Stromal cell of bone marrow (primary cell): ENCODE measurements at places on chromosomes 11 and 22.

GRCh38 chr22:24894998-24895397 lies 51.5 kb downstream of the LHFPL7 start:
- peak; percentile 57 for DNase-seq

GRCh38 chr22:31723723-31724122 lies 26.2 kb downstream of the PRR14L start:
- no peak for DNase-seq

GRCh38 chr11:123308077-123308476 lies 113.0 kb upstream of the CLMP start:
- DNase-seq: peak; percentile 68

DNA sequence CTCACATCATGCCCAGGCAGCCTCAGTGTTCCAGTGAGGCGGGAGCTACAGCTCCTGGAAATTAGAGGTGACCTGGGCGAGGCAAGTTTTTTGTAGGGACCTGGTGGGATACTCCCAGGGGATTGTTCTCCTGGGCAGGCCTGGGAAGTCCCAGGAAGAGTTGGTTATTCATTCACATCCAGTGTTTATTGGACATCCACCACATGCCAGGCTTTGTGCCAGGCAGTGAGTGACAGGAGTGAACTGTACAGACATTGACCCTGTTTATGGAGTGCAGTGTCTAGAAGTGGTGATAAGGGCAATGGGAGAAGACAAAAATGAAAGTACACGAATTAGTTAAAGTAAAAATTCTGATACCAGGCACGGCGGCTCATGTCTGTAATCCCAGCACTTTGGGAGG lies 29.4 kb downstream of the YWHAH start:
- no peak for DNase-seq

DNA sequence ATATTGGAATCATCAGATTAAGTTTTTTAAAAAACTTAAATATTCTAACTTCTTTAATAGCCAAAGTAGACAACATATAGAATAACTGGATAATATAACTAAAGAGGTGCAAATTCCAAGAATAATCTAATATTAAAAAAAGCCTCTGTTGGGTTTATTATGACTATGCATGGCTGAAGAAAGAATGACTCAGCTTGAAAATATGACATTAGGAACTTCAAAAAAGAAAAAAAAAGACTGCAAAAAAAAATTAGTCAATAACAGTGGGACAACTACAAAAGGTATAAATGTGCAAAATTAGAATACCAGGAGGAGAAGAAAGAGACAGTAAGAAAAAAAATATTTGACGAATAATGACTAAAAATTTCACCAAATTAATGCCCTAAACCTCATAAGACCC lies 1178.0 kb downstream of the JRKL start:
- no peak for DNase-seq

GRCh38 chr22:42326301-42326700 lies 55.8 kb upstream of the TCF20 start:
- DNase-seq: no peak

- peak; percentile 52 for DNase-seq
Observed at GRCh38 chr11:33970984-33971466, 79.1 kb upstream of the LMO2 start.

DNA sequence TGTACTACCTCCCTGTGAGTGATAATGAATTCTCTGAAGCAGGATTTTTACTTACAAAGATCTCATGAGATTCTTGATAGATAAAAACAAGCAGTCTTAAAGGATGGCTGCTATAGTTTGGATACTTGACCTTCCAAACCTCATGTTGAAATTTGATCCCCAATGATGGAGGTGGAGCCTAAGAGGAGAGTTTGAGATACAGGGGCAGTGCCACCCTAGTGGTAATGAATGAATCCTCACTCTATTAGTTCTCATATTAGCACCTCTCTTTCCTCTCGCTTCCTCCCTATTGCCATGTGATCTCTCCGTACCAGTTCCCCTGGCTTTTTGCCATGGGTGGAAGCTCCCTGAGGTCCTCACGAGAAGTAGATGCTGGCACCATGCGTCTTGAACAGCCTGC lies 37.9 kb upstream of the OR8B8 start:
- DNase-seq: no peak

- DNase-seq: no peak
Observed at GRCh38 chr11:117375960-117376359, 48.3 kb downstream of the CEP164 start.

GRCh38 chr22:43812890-43813289 lies 785 bp upstream of the EFCAB6 start:
- DNase-seq: no peak

DNA sequence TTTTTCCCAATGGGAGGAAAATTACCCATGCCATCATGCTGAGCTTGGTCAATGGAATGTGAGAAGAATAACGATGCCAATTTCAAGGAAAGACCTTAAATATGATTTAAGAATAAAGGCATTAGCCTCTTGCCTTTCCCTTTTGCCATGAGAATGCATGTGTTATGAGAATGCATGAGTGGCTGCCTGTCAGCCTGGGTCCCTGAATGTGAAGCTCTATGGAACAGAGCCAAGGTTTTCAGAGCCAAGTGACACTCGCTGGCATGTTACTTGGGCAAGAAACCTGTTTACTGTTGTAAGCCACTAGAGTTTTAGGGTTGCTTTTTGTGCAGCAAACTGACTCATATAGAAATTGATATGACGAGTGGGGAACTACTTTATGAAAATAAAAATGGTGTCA lies 75.7 kb downstream of the JRKL start:
- DNase-seq: no peak

- DNase-seq: no peak
Observed at GRCh38 chr22:48827268-48827846, 1000.3 kb downstream of the BRD1 start.

DNA sequence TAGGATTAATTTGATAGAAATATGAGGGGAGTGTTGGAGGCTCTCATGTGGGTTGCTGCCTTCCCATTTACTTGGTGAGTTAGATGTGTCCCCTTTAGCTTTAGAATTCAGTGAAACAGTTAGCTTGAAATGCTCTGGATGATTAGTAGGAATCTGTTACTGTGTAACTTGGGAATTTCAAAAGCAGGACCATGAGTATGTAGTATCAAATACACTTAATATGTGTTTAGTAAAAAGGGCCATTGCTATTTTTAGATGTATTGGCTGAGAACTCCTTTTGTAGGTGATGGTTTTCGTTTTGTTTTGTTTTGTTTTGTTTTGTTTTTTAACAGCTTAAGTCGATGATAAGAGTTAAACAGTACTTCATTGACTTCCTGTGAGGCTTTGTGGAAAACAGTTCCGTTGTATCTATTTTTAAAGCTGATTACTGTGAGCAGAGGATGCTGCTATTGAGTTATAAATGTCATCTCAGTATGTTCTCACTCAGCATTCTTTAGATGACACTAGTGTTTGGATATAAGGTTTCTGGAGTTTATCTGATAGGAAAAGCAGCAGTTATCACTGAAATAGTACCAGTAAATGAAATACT lies 53.5 kb downstream of the MCAM start:
- no peak for DNase-seq

- no peak for DNase-seq
Observed at GRCh38 chr11:44868455-44869421, 81.9 kb downstream of the TP53I11 start.

DNA sequence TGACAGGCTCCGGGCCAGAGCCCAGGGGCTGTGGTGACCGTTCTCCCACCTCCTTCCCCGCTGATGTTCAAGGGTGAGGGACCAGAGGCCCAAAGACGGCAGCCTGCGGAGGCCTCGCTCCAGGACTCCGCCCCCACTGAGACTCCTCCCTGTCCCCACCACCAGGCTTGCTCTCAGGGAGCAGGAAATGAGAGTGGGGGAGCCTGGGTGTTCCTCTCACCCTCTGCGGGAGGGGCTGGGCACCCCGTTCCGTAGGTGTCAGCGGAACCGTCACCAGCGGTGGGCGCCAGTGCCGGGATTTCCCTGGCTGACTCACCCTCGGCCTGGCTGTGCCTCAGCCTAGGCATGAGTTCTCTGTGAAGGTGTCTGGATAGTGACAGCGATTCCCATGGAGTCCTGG lies 15.7 kb downstream of the DAGLA start:
- peak; percentile 52 for DNase-seq

DNA sequence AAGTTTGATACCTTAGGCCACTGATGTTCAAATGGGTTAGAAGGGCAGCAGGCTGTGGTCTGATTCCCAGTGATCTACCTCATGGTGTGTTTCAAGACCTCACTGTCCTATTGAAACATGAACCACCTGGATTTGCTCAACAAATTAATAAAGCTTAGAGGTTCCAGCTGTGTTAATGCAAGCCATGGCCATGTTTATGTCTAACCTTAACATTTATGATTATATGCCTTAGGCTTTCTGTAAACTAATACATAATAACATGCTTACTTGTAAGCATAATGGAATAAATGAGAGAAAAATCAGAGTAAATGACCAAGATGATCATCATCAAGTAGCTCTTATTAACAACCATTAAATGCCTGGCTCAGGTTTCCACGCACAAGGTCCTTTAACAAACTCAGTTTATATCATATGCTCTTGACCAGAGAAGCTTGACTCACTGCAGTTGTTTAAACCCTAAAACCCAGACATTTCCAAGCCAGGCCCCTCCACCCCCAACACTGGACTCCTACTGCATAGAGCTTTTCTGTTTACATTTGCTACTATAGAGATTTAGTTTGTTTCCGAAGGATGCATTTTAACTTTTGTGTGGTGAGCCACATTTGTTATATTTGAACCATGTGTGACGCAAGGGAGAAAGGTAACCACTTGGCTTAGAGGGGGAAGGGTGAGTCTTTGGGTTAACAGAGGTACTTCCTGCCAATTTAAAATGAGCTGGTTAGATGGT lies 43.7 kb downstream of the KREMEN1 start:
- no peak for DNase-seq

DNA sequence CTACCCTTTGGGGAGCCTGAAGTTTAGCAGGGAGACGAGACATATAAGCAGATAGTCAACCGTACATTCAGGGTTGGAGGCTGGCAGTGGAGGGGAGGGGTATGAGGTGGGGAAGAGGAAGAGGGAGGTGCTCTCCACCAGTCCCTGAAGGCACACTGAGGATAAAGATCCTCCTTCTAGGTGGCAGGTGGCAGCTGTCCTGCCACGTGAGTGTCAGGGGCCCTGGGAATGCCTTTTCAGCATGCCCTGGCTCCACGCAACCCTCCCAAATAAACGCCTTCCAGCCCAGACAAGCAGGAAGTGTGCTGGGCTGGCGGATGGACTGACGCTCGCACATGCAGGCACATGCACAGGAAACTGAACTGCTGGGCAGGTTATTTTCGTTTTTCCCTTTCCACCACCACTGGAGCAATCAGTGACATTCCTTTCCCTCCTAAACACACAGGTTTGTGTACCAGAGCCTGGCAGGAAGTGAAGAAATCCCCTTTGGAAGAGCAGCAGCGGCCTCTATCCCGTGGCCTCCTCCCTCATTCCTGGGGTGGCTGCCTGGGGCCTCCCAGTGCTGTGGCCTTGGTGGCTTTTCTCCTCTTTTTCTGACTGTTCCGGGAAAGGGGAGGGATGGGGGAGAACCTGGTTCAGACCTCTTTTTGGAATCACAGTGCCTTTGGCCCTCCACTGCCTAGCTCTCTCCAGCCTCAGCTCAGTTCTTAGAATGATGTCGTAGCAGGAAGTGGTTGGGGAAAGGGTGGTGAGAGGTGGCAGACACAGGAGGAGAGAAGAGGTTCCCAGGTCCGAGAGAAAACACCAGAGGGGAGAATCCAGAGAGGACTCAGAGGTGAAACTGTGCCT lies 157.0 kb upstream of the TIMP3 start:
- DNase-seq: no peak

GRCh38 chr11:86056351-86056854 lies 12.5 kb downstream of the PICALM start:
- no peak for DNase-seq

- no peak for DNase-seq
Observed at GRCh38 chr11:134513585-134514120, 101.6 kb upstream of the B3GAT1 start.

DNA sequence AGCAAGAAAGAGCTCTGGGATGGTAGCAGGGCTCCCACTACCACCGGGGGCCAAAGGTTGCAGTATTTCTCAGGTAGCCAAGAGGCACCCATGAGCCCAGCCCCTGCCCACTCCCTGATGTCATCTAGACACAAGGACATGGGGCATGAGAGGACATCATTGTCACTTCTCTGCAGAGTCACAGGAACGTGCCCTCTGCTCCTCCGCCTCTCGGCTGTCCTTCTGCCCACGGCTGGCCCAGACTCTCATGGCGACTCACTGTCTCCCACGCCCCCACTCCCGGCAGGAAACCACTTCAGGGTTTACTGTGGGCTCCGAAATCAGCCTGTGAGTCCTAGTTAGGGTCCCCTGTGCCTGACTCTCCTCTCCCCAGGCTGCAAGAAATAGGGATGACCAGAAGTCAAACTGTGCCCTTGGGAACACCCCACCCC lies 1.8 kb upstream of the GAL start:
- no peak for DNase-seq

DNA sequence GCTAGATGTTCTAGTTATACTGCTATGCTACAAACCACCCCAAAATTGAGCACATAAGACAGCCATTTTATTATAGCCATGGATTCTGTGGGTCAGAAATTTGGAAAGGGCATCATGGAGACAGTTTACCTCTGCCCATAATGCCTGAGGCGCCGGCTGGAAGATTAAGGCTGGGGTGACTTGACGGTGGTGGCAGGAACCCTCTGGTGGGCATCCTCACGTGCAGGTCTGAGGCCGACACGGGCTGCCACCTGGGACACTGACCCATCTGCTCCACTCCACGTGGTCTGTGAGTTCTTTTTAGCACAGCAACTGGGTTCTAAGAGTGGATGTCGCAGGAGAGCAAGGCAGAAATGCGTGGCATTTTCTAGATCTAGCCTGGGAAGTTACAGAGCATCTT lies 40.0 kb upstream of the PRDM11 start:
- DNase-seq: no peak

GRCh38 chr22:36797374-36797773 lies 19.5 kb downstream of the PVALB start:
- DNase-seq: no peak

GRCh38 chr11:61004180-61004611 lies 32.7 kb downstream of the CD6 start:
- DNase-seq: peak; percentile 36

DNA sequence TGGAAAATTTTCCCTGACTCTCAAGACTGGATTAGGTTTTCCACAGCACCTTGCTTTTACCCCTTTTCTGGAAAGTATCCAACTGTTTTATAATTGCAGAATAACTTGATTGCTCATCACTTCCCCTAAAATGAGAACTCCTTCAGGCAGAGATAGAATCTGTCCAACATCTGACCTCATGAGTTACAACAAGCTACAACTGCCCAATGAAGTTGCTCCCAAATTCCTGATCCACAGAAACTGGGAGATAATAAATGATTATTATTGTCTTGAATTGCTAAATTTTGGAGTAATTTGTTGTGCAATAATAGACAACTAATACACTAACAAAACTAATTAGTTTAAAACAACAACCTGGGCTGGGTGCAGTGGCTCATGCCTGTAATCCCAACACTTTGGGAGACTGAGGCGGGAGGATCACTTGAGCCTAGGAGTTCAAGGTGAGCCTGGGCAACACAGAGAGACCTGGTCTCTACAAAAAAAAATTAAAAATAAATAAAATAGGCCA lies 10.0 kb upstream of the CCDC83 start:
- DNase-seq: no peak
